Ureter (tissue), 1 donor: ENCODE measurements at places on chromosomes 4 and X.

- DNase-seq, result no peak
Observed at GRCh38 chr4:78749972-78750727, 26.0 kb upstream of the BMP2K start.

- no peak for DNase-seq
Observed at GRCh38 chr4:13285336-13285735, 198.8 kb downstream of the RAB28 start.

- no peak for DNase-seq
Observed at GRCh38 chrX:86047936-86048280, 550 bp upstream of the CHM start.

GRCh38 chr4:7159923-7160322 lies 32.4 kb upstream of the SORCS2 start:
- DNase-seq, result peak; percentile 12

DNA sequence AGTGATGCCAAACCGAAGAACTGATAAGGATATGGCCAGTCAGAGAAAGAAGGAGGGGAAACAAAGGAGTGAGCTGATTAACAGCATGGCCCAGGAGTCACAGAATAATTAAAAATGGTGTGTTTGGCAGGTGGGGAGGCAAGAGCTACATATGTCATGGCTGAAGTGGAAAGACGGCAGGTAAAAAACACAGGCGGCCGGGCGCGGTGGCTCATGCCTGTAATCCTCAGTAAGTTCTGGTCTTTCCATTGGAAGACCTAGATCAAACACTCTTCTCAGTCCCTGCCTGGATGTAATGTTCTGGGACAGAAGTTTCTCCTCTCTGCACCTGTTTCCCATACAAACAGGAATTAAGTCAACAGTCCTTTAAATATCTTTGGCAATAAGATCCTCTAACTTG lies 503.9 kb downstream of the STIM2 start:
- no peak for DNase-seq

GRCh38 chrX:37470711-37471110 lies 100.8 kb upstream of the LANCL3 start:
- no peak for DNase-seq

DNA sequence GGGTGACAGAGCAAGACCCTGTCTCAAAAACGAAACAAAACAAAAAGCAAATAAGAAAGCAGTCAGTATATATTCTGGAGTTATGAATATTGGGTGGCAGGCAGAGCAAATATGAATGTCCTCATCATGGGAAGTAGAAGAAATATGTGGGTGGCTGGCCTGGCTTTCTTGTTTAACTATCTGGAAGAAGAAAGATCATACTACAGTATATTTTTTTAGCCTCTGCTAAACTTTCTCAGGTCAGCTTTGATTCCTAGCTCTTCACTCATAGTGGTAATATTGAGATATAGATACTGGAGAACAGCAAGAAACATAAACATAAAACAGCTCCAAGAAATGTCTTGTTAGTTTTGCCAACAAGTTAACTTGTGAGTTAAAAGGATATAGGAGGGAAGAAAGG lies 192.5 kb downstream of the SOWAHB start:
- no peak for DNase-seq

DNA sequence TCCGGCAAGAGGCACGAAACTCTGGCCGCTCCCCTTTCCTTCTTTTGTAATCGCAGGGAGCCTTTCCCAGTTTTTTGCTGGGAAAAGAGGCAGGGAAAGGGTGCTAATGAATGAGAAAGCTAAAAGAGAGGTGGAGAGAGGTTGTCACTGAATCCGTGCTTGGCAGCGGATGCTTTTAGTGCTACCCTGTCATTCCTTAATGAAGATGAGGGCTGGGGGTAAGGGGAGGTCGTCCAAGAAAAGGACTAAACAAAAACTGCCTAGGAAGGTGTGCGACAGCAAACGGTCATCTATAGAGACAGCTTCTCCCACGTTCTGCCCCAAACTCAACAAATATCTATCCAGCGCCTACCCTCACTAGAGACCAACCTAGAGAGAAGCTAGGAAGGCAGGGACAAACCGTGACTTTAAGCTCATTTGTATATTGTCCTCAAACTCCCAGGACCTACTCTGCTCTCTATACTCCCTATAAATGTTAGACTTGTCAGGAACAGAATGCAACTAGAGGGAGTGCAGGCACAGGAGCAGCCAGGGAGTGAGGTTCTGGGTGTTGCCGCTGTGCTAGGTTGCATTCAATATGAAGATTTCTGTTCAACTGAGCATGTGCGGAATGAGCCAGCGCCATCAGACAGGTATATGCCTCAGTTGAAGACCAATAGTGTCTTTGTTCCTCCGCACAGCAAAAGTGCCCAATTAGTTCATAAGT lies 777 bp upstream of the CASK start:
- no peak for DNase-seq

DNA sequence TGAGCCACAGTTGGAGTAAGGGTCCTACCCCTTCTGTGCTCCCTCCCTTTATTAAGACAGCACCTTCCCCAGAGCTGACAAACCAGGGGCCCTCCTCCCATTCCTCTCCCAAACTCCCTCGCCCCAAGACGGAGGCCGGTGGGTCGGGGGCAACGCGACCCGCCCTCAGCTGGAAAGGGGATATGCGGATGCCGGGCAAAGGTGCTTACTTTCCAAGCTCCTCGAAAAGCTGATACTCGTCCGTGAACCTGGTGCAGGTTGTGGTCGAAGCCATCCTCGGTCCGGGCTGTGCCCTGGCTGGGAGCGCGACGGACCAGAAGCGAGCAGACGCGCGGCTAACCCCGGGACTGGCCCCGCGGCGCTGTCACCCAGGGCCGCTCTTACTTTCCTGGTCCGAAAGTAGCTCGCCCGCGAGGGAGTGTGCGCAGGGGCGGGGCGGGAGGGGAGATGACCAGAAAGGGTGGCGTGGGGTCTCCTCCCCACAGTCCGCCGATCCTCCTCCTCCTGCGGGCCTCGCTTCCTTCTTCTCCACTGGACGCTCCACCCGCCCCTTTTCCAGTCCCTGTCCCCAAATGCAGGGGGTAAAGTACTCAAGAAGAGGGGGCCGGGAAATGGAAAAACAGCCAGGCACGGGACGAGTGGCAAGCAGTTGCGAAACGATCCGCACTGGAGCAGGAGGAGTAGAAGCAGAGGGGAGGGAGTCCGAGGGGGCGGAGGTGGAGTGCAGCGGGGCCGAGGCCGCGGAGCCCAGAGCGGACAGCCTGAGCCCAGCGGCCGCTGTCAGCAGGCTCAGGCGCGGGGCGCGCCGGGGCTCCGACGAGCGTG lies 531 bp downstream of the CAMK2D start:
- DNase-seq, result peak; percentile 83

DNA sequence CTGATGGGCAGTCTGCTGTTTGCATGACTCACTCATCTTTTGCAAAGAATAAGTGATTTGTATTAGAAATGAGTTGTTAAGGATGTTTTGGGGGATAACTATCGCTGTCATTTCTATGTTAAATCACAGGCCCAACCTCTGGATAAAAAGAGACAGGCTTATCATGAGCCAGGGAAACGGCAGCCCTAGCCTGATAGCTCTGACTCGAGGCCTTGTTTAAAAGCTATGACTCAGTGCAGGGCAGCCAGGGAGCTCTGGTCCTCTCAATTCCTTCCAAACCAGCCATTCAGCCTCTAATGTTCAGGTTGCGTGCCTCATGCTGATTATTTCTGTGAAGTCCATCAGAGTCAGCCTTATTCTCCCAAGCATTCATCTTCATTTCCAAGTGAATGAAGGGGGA lies 305.9 kb upstream of the HAND2 start:
- no peak for DNase-seq

- no peak for DNase-seq
Observed at GRCh38 chrX:34521563-34521962, 135.5 kb downstream of the TMEM47 start.

DNA sequence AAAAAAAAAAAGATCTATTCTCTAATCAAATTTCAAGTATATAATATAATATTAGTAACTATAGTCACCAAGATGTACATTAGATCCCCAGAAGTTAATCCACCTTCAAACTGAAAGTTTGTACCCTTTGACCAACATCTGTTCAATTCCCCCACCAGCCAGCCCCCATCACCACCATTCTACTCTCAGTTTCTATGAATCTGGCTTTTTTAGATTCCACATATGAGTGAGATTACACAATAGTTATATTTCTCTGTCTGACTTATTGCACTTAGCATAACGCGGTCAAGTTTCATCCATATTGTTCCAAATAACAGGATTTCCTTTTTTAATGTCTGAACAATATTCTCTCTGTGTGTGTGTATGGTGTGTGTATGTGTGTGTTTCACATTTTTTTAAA lies 33.7 kb upstream of the VMA21 start:
- DNase-seq, result no peak

DNA sequence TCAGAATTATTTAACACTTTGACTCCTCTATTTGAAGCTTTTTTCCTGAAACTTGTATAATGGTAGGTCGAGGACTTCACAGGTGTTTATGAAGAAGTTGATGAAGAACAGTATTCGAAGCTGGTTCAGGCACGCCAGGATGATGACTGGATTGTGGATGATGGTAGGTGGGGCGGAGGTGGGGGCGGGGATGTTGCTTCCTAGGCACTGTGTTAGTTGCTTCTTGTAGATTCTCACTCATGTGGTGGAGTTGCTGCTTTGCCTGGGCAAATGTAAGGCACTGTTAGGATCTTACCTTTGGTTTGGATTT lies 9.4 kb downstream of the POLA1 start:
- DNase-seq, result no peak

DNA sequence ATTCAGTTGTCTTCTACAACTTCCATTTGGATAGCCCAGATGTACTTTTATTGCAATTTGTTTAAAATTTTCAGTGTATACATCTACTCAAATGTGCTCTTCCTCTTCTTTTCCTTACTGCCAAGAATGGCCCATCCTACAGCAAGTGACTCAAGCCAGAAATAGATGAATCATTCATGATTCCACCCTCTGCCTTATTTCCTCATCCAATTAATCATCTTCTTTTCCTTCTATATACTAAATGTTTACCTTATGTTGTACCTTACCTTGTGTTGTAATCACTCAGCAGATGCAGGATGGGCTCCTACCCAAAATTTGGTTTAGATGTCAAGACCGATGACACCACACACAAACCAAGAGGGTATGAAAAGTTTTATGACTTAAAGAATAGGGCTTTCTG lies 437.8 kb downstream of the GRXCR1 start:
- DNase-seq, result no peak
